NCI-H187 (cell line): ENCODE measurements at places on chromosomes 5 and 9.

DNA sequence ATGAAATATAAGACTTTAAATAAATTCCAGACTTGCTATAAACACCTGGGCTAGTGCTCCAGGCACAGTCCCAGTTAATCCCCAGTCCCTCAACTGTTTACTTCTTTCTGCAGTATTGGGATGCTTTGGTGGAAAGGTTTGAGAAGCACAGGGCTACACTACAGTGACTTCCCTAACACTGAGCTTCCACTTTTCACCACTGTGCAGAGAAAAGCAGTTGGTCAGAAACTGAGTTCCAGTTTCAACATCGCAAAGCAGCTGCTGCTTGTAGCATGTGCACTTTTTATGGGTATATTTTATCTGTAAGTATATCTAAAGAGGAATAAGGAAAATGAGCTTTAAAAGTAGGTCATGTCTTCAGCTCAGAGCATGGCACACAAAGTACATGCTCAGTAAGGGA is 339.7 kb downstream of the NTRK2 start:
- no peak for DNase-seq

GRCh38 chr5:14745753-14746152 is 81.2 kb downstream of the OTULIN start:
- no peak for DNase-seq

DNA sequence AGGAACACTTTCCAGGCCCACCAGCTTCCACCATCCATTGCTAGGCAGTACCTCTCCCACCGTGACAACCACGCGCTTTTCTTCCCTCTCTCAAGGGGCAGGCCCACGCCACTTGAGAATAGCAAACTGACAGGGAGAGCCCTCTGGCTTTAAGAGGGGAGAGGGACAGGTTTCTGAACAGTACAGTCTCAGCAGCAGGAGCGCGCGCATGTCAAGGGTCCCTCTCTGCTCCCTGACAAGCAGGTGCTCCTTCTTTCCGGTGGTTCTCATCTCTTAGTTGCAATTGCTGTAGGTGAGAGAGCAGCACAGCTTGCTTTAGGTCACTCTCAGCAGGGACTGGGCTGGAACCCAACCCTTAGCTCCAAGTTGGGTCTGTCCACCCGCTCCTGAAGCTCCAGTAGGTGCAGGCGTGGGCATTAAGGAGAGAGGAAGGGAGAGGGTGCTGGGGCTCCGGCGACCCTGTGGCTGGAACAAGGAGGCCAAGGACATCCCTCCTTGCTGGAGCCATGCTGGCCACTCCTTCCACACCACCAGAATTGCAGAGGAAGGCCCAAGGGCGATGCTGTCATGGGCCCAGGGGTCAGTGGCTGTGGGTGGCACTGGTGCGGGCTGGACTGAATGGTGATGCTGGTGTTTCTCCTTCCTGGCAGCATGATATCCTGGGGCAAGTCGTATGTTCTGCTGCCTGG is 9.0 kb upstream of the PHF2 start:
- DNase-seq = no peak

DNA sequence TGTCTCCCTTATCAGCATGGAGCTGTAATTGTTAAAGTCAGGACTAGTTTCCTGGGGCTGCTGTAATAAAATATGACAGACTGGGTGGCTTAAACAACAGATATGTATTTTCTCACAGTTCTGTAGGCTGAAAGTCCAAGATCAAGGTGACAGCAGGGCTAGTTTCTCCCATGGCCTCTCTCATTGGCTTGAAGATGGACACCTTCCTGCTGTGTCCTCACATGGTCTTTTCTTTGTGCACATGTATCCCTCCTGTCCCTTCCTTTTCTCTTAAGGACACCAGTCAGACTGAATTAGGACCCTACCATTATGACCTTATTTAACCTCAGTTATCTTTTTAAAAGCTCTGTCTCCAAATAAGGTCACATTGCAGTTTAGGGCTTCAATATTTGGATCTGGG is 700.5 kb upstream of the MEF2C start:
- no peak for DNase-seq

DNA sequence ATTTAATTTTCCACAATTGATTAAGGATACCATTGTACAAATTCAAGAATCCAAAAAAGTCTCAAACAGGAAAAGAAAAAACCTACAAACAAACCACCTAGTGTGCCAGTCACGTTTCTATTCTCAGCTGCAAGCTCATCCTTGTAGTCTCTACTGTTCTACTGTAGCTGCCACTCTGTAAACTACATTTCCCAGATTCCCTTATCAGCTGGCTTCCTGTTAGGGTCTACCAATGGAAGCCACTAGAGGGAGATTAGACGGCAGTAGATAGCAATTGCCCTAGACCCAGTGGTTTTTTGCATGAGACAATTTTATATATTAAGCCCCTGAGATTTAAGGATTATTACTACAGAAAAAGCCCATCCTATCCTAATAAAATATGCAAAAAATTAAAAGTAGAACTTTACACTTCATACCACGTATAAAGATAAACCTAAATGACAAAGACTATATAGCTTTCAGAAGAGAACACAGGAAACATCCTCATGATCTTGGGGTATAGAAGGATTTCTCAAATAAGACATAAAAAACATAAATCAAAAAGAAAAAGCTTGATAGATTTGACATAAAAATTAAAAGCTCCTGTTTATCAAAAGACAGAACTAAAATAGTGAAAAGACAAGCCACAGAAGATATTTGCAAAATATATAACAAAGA is 37.4 kb downstream of the P4HA2 start:
- DNase-seq = no peak
